ENCODE measurements at places on chromosomes 12 and 14.
A peak's percentile ranks its signal among the peaks of the same experiment; 100 is the strongest.

DNA sequence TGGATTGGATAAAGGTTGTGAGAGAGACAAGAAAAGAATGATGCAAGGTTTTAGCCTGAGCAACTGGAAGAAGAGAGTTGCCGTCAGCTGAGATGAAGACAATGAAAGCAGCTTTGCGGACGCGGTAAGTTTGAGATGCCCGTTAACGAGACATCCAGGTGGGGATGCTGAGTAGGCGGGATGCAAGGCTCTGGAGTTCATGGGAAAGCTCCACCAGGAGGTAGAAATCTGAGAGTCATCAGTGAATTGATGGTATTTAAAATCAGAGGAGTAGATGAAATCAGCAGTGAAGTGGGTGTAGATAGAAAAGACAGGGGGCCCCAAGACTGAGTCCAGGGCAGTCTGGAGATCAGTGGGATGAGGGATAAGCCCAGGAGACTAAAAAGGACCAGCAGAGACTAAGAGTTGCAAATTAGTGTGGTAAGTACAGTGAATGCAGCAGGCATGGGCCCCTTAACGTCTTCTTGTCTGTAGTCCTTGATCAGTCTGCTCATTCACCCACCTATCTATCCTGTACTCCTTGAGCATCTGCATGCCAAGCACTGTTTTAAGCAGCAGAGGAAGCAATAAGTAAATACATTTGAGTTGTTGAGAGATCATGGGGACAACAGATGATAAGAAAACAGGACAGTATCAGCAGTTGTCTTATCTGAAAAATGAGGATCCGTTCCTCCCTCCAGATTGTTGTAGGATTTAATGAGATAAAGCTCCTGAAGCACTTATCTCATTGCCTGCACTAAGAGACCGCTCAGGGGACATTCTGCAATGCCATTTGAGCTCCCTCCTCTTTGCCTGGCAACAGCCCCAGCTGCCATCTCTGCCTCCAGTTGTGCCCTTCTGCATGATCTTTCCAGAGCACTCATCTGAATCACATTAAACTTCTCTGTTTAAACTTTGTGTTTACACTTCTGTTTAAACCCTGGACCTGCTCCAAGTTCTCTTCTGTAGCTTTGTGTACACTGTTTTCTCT lies 91.5 kb downstream of the APAF1 start:
- no peak for DNase-seq

GRCh38 chr14:72926292-72927028 lies at the start of gene DCAF4:
DCAF4 (plus strand) TSS chr14:72926464; CDS start chr14:72937979, 11,515 bp downstream.
- DNase-seq = peak; percentile 94

GRCh38 chr12:12837025-12837812 lies 24.1 kb downstream of the DDX47 start:
- DNase-seq = peak; percentile 13

GRCh38 chr12:93994721-93995120 lies 153.7 kb upstream of the PLXNC1 start:
- no peak for DNase-seq

- no peak for DNase-seq
Observed at GRCh38 chr12:12007001-12007712, 63.6 kb upstream of the BCL2L14 start.

GRCh38 chr14:54182419-54183045 lies 214.3 kb upstream of the CDKN3 start:
- DNase-seq = no peak

- DNase-seq = no peak
Observed at GRCh38 chr12:121582583-121583333, 1.9 kb upstream of the KDM2B start.
